NCI-H1092 treated with DMSO at 0.1 percent for 48 hours (cell line): ENCODE measurements at places on chromosomes 2 and 18.

DNA sequence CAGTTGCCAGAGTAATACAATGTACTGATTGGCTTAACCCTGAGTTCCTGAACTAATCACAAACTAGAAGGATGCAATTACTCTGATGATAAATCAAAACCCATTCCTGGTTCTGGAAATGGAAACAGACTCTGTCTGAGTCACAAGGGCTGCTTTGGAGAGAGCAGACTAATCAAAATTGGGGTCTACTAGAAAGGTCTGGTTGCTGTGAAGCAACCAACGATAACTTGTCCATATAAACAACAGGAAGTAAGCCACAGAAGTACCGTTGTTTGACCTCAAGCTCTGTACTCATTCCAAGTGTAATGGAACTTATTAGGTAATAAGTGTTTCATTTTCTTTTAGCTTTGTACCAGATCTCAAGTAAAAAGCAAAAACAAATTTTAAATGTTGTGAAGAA lies 49.7 kb downstream of the RASGRP3 start:
- DNase-seq = no peak

GRCh38 chr2:172931256-172931894 lies 144.3 kb upstream of the MAP3K20 start:
- DNase-seq = no peak

- DNase-seq = no peak
Observed at GRCh38 chr2:191565647-191566198, 112.2 kb upstream of the NABP1 start.

- DNase-seq = no peak
Observed at GRCh38 chr2:196951973-196952372, 25.5 kb upstream of the PGAP1 start.

GRCh38 chr2:41711736-41712135 lies 336.1 kb upstream of the PKDCC start:
- DNase-seq = no peak

GRCh38 chr18:47931718-47932103 lies 1.3 kb upstream of the SMAD2 start:
- DNase-seq = peak; percentile 89

DNA sequence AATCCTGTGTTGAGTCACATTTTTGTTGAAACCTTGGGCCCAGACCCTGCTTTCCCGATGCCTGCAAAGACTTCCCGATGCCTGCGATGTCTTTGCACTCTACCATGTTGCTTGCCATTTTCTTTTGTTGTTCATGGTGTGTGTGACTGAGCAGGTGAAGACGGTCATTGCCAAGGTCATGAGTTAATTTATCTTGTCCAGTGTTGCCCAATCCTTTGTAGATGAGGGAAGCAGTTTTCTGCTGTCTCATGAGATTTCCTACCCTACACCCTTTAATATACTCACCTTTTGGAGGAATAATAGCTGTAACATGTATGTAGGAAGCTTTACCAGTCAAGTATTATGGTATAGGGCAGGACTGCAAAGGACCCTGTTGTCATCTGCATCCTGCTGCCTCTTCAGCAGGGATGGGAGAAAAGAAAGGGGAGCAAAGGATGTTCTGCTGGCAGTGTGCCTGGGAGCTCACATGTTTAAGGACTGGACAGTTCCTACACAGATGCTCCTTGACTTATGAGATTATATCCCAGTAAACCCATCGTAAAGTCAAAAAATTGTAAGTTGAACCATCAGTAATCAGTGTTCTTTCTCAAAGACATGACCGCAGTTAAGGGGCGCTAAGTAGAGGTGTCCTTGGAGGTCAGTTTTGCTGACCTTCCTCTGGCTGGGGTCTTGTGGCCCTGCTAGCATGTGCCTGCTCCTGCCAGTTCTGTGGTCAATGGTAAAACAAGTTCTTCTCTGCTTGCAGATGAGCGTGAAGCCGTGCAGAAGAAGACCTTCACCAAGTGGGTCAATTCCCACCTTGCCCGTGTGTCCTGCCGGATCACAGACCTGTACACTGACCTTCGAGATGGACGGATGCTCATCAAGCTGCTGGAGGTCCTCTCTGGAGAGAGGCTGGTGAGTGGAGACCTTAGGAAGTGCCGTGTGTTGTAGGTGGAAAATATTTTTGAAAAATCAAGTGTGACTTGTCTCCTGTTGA lies 124.8 kb upstream of the EML6 start:
- DNase-seq = no peak

DNA sequence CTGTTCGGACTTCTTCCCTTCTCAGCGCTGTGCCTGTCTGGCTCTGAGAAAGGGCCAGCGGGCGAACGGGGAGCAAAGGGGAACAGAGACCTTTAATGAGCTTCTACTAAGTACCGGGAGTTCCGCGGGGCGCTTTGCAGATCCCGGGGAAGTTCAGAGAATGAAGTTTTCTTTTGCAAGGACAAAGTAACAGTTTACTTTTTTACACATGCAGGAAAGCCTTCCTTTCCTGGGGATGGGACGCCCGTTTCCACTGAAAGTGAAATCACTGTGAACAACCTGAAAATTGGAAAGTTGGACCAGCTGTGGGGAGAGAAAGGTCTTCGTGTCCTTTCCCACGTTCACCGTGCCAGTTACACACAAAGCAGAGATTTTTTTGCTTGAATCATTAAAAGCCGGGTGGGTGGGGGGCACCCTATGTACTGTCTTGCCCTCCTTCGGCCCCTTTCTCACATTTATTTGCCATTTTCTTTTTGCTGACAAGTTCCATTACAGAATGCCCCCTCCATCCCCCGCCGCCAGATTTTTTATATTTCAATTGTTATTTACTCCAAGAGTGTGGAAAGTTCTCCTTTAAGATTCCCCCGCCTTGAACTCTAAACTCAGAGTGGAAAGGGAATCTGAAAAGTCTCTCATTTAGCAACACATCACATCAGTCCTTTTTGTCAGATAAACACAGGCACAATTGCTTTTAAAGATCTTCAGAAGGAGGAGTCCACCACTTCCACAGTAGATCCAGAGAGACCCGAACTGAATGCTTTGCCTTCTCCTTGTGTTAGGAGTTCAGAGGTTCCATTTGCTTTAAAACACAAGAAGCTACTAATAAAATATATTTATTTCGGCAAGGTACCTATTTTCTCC lies 1.1 kb upstream of the FN1 start:
- no peak for DNase-seq

- peak; percentile 71 for DNase-seq
Observed at GRCh38 chr18:13447621-13448334, 229.2 kb downstream of the LDLRAD4 start.

GRCh38 chr2:174778085-174778981 lies 14.1 kb upstream of the CHRNA1 start:
- no peak for DNase-seq

DNA sequence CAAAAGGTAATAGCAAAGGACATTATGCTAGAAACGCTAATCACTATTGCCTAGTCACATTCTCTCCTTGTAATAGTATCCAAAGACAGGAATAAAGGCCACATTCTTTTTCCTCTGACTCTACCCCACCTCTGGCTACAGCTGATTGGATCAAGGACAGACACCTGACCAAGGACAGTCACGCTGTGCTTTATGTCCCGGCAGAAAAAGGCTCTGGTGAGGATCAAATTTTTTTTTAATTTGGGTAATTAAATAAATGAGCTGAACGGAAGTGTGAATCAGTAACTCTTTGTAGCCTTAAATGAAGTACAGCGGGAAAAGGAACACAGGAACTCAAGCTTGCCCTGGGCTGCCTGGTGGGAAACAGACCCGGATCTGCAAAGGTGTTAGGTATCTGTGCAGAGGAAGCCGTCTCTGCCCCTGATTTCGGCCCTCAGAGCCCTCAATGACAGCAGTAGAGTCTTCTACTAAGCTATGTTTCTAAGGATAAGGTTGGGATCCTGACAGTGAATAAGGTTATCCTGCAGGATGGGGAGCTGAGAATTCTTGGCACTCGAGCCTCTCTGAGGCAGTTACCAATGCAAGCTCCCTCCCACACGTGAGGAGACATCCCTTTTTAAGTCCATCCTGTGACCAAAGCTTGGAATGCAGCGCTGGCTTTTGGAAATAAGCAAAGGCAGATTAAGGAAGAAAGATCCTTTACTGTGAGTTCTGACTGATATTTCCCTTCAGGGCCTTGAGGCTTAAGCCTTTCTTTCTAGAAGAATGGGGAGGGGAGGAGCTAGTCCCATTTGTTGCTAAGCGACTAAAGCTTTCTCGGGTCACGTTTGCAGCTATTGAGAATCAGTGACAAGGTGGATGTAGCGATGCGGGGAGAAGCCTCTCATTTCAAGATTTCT lies 37.8 kb upstream of the IKZF2 start:
- DNase-seq = no peak

DNA sequence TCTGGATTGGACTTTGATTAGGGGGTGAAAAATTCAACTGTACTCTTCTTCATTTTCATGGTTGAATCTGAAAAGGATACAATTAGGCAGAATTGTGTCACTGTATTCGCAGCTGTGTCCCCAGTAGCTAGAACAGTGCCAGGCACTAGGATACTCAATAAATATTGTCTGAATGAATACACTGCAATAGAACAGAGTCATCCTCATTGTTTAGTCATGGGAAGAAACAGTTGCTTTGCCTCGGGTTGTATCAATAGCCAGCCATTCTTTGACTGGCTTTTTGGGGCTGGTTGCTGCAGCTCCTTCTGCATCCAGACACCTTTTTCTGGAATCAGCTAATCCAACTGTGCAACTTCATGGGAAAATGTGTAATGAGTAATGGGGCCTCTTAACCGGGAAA lies 18.1 kb upstream of the DYNC1I2 start:
- no peak for DNase-seq

GRCh38 chr18:4658804-4659203 lies 203.7 kb upstream of the DLGAP1 start:
- no peak for DNase-seq

DNA sequence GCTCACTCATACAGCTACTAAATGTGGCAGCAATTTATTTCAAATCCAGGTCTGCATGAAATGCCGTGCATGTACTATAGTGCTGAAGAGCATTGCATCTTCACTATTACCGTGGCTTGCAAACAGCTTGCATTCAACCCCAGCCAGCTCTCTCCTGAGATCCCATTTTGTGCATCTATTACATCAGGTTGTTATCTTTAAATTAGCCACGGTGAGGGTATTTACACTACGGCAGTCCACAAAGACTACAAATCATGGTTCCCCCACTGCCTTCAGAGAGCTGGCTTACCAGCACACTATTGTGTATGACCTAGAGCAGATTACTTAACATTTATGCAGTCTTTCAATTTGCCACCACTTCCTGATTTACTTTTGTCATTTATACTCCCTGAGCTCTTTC lies 621.3 kb upstream of the LRATD1 start:
- no peak for DNase-seq

DNA sequence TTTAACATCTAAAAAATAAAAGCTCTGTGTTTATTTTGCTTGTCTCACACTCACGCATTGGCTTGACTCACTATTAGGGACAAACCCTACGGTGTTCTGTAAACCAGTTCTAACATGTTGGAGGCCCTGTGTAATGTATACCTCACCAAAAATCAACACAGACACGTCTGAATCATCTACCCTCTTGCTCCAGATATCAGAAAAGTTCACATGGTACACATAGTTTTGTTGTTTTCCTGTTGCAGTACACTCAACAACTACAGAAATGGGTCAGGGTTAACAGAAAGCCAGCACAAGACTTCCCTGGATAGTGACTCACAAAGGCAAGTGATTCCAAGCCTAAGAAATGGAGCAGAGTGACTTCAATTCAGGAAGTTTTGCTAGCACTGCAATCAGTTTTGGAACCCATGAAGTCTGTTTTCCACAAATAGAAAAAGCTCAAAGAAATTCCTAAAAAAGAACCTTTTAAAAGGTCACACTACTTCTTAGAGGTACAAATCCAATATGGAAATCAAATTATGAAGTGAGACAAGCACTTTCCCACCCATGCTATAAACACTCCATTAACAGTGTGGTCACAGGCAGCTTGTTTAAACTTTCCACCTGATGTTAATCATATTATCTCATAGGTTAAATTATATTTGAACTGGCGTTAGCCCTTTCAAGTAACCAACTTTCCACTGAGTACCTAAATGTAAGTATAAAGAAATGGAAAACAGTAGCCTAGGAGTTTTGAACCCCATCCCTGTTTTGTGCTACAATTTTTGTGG lies 87.4 kb downstream of the GAREM1 start:
- no peak for DNase-seq

GRCh38 chr18:38243291-38243690 lies 677.7 kb upstream of the CELF4 start:
- no peak for DNase-seq

DNA sequence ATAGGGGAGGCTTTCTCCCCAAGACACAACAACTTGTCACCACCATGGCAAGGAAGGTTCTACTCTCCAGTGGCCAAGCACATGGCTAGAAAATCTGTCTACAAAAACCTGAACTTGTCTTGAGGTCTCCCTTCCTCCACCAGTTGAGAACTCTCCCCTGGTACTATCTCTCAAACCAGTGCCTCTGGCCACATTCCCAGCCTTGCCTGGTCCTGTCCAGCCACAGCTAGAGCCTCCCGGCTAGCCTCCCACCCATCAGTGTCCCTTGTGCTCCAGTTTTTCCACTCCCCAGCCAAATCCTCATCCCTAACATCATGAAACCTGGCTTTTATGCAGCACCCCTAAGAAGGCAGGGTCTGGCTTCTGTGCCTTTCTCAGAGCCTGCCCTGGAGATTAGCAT lies 21.2 kb upstream of the FZD5 start:
- DNase-seq = no peak

DNA sequence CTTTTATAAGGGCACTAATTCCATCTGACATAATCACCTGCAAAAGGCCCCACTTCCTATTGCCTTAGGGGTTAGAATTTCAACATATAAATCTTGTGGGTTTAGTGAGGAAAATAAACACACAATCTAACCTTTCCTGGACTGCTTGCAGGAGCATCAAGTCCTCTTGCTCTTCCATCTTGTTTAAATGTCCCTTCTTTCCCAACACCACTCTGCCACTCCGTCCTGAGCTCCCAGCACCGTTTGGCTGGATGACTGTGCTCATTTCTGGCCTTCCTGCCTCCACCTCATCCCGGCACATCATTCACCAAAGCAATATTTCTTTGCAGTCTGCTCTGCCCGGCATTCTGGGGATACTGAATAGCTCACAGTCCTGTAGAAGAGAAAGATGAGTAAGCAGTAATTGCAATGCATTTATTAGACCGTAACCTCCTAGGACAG lies 247.8 kb downstream of the BCL2 start:
- DNase-seq = no peak

DNA sequence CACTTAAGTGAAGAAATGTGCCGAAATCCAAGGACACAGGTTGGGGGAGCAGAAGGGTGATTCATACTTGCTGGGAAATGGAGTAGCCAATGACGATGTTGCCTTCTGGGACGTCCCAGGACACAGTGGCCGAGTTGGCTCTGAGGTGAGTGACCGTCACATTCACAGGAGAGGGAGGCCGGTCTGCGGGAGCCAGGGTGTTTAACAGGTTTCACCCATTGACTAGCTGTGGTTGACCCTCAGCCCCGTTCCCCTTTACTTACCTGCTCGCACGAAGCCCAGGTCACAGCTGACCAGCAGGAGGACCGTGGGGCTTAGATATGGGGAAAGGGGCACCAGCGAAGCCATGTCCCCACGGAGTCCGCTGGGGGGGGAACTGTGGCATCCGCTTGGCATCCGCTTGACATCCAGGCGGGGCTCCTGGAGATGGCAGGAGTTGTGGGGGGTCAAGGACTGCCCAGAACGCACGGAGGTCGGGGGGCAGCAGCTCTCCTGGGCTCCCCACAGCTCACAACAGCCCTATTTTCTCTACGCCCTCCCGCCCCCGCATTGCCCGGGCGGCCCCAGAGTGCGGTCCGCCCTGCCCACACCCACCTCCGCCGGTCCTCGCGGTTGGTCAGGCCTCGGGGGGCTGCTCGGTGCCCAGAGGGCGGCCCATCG lies 586 bp downstream of the FNDC4 start:
- DNase-seq = no peak
